Stimulated activated CD4-positive, alpha-beta T cell treated with anti-CD3 and anti-CD28 coated beads, Interleukin-1b, Interleukin-23, amount 100 ng/mL, for 4 hours (primary cell): ENCODE measurements at places on chromosomes 12 and 14.

- no peak for DNase-seq
Observed at GRCh38 chr12:93360688-93361087, 17.0 kb upstream of the NUDT4 start.

DNA sequence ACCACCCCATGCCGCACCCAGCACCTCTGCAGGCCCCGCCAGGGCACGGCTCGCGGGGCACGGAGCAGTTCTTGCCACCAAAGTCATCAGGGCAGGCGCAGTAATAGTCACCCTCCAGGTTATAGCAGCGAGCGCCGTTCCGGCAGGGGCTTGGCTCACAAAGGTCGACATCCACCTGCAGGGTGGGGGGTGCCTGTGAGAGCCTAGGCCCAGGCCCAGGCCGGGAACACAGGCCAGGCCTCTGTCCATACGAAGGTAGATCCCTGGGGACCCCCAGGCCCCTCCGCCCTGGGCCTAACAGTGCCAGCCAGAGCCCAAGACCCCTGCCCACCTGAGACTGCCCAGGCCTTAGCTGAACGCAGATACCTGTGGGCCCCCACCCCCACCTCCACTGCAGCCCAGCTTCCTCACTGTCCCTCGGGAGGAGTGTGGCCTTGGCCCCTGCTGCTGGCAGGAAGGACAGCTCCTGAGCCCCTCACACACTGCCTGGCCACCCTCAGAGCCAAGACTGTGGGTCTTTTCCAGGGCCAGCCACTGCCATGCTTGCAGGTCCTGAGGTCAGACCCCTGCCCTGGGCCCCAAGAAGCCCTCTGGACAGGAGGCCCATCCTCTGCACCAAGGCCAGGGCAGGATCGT is 19.3 kb downstream of the JAG2 start:
- DNase-seq = no peak

DNA sequence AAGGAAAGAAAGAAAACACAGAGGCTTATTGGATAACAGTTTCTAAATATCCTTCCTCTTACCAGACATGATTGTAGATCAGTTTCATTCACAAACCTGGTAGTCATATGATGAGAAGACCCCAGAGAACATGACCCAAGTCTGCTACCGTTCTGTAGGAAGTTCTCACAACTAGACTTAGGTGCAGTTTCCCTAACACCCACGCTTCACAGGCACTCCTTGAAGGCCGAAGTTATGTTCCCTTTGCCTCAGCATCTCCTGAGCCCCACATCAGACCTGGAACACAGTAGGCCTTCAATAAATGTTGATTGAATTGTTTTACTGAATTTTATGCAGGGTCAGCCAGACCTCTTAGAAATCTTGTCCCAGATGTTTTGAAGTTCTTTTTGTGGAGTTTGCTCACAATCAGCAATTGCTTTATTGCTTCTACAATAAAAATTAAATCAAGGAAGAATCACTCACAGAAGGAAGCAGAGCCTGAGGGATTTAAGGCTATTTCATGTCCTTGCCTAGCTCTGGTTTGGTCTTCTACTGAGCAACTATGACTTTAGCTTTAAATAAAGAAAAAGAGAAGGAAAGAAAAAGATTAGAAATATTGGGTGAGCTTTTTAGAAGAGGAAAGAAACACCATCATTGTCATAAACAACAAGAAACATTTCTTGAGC is 138.6 kb upstream of the MDM1 start:
- no peak for DNase-seq

DNA sequence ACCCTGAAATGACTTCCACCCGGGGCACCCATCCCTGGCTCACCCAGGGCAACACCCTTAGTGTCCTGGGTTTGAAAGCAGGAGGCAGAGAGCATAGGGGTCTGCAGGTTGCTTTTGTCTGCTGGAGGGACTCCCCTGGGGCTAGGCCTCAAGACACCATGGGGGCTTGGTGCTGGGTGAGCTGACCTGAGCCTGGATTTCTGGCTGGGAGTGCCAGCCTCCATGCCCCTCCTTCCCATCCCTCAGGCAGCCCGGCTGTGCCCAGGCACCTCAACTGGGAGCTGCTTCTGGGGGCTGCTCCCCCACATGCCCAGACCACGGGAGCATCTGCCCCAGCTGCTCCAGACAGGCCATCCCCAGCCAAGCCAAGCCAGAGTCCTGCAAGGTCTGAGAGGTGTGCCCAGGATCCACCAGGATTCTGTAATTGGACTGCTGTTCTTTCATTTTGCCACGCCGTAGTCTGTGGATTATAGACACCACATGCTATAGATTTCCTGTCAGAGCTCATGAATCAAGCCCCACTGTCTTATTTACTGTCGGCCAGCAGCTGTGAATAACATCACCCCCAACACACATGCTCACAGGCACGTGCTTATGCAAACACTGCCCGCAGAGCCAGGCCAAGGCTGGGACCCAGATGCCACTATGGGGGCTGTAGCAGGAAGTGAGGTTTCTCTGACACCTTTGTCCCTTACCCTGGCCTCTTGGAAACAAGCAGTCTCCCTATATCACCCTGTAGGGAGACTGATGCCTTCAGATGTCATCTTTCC is 29.4 kb upstream of the ESRRB start:
- no peak for DNase-seq

DNA sequence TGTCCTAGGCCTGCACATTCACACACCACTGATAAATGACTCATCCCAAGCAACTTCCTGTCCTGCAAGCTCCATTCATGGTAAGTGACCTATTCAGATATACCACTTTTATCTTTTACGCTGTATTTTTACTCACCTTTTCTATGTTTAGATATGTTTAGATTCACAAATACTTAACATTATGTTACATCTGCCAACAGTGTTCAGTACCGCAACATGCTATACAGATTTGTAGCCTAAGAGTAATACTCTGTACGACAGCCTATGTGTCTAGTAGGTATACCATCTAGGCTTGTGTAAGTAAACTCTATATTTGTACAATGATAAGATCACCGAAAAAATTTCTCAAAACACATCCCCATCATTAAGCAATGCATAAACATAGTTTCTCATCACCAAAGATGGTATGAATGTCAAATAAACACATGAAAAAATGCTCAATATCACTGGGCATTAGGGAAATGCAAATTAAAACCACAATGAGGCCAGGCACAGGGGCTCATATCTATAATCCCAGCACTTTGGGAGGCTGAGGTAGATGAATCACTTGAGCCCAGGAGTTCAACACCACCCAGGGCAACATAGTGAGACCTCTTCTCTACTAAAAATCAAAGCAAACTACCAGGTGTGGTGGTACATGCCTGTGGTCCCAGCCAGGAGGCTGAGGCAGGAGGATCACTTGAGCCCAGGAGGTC is 20.7 kb downstream of the ATXN2 start:
- DNase-seq = no peak

GRCh38 chr12:1054117-1054870 is 63.3 kb downstream of the ERC1 start:
- no peak for DNase-seq

DNA sequence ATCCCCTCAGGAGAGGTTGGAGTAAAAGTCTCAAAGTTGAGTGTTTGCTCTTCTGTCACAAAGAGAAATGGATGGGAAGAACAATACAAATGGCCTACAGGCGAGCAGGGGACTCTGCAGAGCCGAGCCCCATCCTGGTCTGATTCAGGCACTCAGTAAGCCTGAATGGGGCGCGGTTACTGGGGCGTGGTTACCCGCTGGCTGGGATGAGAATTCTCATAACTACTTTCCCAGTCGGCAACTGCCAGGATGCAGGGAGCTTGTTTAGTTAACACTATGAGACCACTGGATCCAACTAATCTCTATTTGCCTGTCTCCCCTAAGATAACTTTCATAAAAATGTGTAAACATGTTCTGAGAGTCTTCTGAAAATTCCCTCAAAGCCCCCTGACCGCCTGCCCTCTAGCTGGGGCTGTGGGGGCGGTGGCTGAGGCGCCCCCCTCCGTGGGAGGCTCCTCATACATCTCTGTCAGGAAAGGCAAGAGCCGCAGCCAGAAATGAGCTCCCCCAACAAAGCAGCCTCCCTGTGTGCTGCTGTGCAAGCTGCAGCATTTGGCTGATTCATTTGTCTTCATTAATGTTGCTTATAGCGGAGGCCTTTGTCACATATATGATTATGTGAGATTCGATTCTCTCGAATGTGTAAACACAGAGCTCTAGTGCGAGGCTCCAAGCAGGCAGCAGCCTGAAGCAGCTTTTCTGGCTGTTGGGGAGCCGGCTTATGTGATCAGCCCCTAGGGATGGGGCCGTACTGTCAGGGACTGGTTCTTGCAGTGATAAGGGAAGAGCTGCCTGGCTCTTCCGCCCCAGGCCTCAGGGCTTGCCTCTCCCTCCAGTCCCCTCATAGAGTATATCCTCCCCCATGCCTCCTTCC is 126.1 kb upstream of the ARHGAP5 start:
- DNase-seq = no peak

DNA sequence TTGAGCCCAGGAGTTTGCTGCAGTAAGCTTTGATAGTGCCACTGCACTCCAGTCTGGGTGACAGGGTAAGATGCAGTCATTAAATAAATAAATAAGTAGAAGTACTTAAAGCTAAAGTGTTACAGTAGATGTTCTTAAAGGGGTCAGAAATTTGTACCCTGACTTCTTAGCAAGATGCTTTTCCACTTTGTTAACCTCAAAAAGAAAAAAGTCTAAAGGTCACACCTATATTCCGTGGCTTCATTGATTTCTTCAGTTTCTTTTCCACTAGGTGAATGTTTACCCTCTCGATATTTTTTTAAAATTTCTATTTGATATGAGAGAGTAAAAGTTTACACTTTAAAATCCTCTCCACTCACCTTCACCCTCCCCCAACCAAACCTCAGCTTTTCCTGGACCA is 64.3 kb upstream of the PLEKHA5 start:
- no peak for DNase-seq

GRCh38 chr14:41916313-41916712 is 309.6 kb downstream of the LRFN5 start:
- no peak for DNase-seq

- no peak for DNase-seq
Observed at GRCh38 chr12:93466625-93467350, 526 bp upstream of the MRPL42 start.

- peak; percentile 52 for DNase-seq
Observed at GRCh38 chr12:96193725-96194575, at the start of gene ELK3. ELK3 (plus strand) TSS chr12:96194375.

DNA sequence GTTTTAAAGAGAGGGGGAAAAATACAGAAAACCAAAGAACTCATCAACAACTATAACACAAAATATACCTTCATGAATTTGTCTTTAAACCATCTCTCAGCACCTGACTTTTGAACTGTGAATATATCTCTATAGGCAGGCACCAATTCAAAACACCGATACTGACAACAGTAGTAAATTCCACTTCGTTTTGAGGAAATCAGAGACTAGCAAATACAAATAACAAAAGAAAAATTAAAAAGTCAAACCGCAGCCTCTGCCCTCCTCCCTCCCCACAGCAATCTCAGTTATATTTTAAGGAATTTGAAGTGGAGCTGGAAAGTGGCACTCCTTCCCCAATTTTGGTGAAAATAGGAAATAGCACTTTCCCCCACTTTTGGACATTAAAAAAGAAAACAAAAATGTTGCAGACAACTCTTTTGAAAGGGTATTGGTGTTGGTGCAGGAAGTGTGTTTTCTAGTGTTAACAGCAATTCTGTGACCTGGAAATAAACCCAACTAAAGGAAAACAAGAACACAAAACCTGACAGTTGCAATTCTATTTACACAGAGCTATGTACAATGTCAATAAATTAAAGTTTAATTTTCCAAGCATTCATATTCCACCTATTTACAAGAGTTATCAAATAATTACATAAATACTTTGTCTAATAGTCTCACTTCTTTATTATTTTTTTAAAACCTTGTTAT is 13.5 kb downstream of the TBX3 start:
- no peak for DNase-seq

GRCh38 chr14:47658041-47658440 is 17.4 kb downstream of the MDGA2 start:
- no peak for DNase-seq

GRCh38 chr12:48442179-48442847 is 30.0 kb upstream of the ANP32D start:
- DNase-seq = no peak

DNA sequence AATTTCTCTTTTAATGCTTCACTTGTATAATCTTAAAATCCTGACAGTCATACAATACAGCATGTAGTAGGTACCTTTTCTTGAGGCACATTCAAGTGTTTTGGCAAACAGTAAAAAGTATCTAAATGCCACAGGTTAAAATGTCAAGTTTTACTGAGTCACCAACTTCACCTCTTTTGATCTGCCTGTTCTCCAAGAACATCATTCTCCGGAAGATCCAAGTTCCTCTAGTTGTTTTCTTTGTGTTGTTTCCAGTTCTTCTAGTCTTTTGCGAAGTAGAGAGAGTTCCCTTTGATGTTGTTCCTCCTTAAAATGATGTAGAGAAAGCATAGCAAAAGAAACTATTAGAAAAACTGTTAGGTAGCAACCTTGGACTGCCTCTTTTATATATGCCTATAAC is 151.1 kb downstream of the CEP83 start:
- no peak for DNase-seq

- DNase-seq = no peak
Observed at GRCh38 chr12:19783547-19784444, 344.5 kb downstream of the AEBP2 start.

DNA sequence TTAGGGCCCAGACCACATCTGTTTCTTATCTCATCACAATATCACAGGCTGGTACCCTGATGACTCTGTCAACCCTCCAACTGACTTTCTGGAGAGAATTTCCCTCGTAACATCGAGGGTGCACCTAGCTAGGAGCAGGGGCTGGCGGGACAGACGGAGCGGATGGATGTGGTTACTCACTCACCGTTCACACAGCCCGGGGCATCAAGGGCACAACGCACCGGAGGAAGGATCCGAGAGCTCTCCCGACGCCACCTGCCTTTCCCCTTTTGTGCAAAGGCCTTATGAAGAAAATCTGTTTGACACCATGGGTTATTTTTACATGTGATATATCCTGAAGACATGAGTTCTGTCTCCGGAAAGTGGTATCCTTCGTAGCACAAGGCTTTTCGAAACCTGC is 31.4 kb downstream of the SLC15A4 start:
- DNase-seq = no peak
